ENCODE measurements at places on chromosomes 7 and 10. TPM values are rescaled to one million over a fixed set of nuclear protein-coding genes. Genes with fewer than 3 reads are reported as not detected.
A peak's percentile ranks its signal among the peaks of the same experiment; 100 is the strongest.

- peaks cover 30% of the 10 kb centered on the region for H3K4me1 ChIP-seq
- H3K36me3 ChIP-seq, result no peaks in the 10 kb centered on the region
These were observed 34.3 kb downstream of the SRPK2 start for GRCh38 chr7:105354383-105354782.

Gene ADCYAP1R1
- 0.11 TPM for total RNA-seq

Gene UTF1
- not detected for total RNA-seq

DNA sequence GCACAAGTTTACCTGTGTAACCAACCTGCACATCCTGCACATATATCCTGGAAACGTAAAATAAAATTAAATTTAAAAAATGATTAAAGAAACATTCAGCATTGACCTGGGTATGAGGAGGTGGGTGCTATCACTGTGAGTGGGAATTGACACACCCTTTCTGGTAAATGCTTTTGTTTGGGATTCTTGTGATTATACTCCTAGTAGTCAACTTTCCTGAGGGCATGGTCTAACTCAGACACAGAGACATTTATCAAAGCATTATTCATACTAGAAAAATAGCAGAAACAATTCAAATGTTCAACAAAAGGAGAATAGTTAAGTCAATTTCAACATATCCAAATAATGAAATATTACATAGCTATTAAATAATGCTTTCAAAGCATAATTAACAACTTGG, 44.2 kb downstream of the CNNM2 start:
- H3K36me3 ChIP-seq, result no peaks in the 10 kb centered on the region
- H3K4me1 ChIP-seq, result no peaks in the 10 kb centered on the region
- no peaks in the 10 kb centered on the region for H3K27me3 ChIP-seq
- no peak for DNase-seq
- H3K4me3 ChIP-seq, result no peak overlapping the region

GRCh38 chr10:88041243-88042159, 178.1 kb downstream of the PTEN start:
- H3K4me1 ChIP-seq, result no peaks in the 10 kb centered on the region
- H3K27me3 ChIP-seq, result no peaks in the 10 kb centered on the region
- H3K36me3 ChIP-seq, result no peaks in the 10 kb centered on the region
- no peak overlapping the region for H3K27ac ChIP-seq

- no peak overlapping the region for H3K4me3 ChIP-seq
- no peak for DNase-seq
- no peaks in the 10 kb centered on the region for H3K4me1 ChIP-seq
- H3K36me3 ChIP-seq, result no peaks in the 10 kb centered on the region
These were observed 46.9 kb upstream of the GPR26 start for GRCh38 chr10:123619067-123619855.

- no peaks in the 10 kb centered on the region for H3K36me3 ChIP-seq
- H3K4me3 ChIP-seq, result peak within 1 kb of the TSS; percentile 43
- peaks cover 3% of the 10 kb centered on the region for H3K4me1 ChIP-seq
- DNase-seq, result peak; percentile 58
These were observed at the start of the genes DYDC1 and DYDC2 for GRCh38 chr10:80356563-80356988. DYDC1 (minus strand) TSS chr10:80356755; CDS start chr10:80352601, 4,154 bp downstream. DYDC2 (plus strand) TSS chr10:80356781; CDS start chr10:80362444, 5,663 bp downstream.

Gene CC2D2B
- total RNA-seq, result not detected

DNA sequence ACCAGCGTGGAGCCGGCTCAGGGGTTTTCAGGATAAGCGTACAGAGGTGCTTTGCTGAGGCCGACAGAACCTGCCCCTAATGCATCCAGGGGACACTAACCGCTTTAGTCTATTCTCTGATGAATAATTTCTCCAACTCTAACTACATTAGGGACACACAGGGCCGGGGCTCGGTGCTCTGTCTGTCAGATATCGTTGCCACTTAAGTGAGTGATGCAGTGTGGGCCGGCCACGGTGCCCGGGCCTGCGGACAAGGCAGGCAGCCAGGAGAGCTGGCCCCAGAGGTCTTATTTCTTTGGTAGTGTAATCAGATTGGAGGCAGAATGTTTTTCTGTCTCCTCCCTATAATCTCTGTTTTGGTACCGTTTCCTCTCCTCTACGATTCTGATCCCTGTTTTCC, 62.7 kb downstream of the ADRA2A start:
- H3K4me1 ChIP-seq, result no peaks in the 10 kb centered on the region
- peaks cover 43% of the 10 kb centered on the region for H3K27me3 ChIP-seq
- no peaks in the 10 kb centered on the region for H3K36me3 ChIP-seq
- no peak for DNase-seq

DNA sequence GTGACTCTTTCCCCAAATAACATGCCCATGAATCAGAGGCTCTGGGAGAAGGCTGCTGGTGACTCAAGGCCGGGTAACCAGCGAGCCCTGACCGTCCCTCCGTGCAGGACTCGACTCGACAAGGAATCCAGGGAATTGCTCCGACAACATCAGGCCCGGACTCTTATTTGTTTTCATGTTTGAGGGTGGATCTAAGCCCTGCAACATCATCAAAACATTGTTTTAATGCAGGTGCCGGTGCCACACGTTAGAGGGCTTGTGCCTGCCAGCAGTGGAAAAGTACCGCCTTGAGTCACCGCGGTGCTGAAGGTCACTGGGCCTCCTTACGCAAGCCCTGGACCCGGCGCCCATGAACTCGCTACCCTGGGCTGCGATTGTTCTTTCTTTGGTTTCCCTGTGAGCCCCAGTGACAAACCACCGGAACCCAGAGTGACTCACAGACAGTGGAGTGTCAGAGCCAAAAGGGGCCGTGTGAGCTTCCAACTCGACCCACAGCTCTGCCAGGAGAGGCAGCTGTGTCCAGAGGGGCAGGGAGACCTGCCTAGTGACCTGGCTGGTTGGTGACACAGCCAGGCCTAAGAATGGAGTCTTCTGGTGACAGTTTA, 139.4 kb upstream of the SHH start:
- H3K4me1 ChIP-seq, result no peaks in the 10 kb centered on the region
- no peak overlapping the region for H3K4me3 ChIP-seq
- DNase-seq, result no peak
- H3K27ac ChIP-seq, result no peak overlapping the region
- H3K27me3 ChIP-seq, result peaks cover 76% of the 10 kb centered on the region

GRCh38 chr10:29039677-29040189, 249.1 kb upstream of the LYZL1 start:
- H3K27ac ChIP-seq, result no peak overlapping the region
- no peaks in the 10 kb centered on the region for H3K4me1 ChIP-seq
- peak; percentile 23 for DNase-seq
- no peak overlapping the region for H3K4me3 ChIP-seq
- no peaks in the 10 kb centered on the region for H3K36me3 ChIP-seq
- no peaks in the 10 kb centered on the region for H3K27me3 ChIP-seq

DNA sequence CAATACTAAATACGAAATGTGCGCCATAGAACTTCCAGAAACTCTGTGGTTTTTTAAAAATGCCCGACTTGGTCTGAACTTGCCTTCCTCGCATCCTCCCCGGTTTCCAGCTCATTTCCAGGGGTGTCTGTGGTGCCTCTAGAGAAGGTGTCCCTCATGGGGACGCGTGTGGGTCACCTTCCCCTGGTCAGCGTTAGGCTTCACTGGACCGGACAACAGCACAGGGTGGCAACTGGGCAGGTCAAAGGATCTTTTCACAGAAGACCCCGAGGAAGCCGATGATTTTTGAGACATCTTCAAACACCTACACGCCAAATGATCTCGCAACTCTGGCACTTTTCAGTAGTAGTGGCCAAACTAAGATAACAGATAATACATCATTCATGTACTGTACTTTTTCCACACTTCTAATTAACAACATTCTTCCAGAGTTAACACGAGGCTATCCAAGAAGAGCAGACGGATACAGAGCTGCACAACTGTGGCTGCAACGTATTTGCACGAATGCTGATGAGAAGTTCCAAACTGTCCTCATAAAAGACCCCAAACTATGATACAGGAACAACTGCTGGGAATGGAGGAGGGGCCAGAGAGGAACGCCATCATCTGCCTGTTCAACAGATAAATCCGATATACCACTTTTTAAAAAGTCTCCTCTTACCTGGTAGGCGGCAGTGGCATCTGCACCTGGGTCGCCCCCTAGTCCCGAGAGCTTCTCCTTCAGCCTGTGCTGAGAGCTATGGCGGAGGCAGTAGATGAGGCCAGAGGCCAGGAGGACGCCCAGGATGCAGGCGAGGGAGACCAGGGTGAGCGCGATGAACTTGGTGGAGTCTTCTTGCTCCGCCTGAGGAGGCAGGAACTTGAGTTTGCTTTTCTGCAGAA, 345.5 kb downstream of the DNAJB6 start:
- DNase-seq, result no peak
- peaks cover 99% of the 10 kb centered on the region for H3K27me3 ChIP-seq
- H3K4me3 ChIP-seq, result no peak overlapping the region
- H3K36me3 ChIP-seq, result no peaks in the 10 kb centered on the region

Gene RAPGEF5
- total RNA-seq, result 14.9 TPM

Gene TSPAN15
- 2.1 TPM for total RNA-seq

- H3K36me3 ChIP-seq, result no peaks in the 10 kb centered on the region
- H3K4me3 ChIP-seq, result no peak overlapping the region
- no peaks in the 10 kb centered on the region for H3K4me1 ChIP-seq
- DNase-seq, result no peak
- no peak overlapping the region for H3K27ac ChIP-seq
These were observed 137.9 kb downstream of the KLF6 start for GRCh38 chr10:3647074-3647473.

- no peak overlapping the region for H3K27ac ChIP-seq
- peaks cover 9% of the 10 kb centered on the region for H3K27me3 ChIP-seq
- DNase-seq, result peak; percentile 37
- no peak overlapping the region for H3K4me3 ChIP-seq
- H3K4me1 ChIP-seq, result no peaks in the 10 kb centered on the region
These were observed 12.2 kb upstream of the LGI1 start for GRCh38 chr10:93745408-93746065.

Gene AKR1C8
- total RNA-seq, result 0.48 TPM

Measured in A673 (cell line).